Activated CD8-positive, alpha-beta memory T cell treated with anti-CD3 and anti-CD28 coated beads for 1 hour (primary cell): ENCODE measurements at places on chromosomes 12 and 14.

- DNase-seq, result no peak
Observed at GRCh38 chr14:96863986-96864330, 66.8 kb downstream of the VRK1 start.

GRCh38 chr12:31903025-31903424, 56.2 kb upstream of the RESF1 start:
- DNase-seq, result no peak

DNA sequence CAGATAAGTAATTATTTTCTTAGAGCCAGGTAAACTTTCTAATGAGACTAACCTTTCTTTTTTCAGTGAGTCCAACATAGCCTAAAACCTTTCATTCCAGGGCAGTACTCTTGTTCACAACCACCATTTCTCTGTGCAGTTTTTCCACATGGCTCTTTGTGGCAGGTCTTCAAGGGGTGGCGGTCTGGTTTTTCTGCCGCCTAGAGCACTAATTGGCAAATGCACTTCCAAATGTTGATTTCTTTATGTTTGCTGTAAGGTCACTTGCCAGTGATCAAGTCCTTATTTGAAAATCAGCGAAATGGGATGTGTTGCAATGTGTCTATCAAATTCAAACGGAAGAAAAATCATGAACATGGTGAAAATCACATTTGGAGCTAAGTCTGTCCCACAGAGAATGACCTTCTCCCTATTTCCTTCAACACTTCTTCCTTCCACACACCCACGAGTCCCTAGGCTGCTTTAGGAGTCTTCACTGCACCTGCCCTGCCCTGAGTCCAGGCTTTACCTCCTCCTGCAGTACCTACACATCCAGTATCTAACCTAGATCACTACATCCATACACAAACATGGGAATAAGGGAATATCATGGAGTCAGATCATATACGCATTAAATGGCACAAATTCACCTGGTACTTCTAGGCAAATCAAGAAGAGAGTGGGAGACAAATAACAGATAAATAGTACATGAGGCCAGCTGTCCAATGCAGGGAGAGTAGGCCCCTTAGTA, 1.9 kb downstream of the SRGAP1 start:
- no peak for DNase-seq

DNA sequence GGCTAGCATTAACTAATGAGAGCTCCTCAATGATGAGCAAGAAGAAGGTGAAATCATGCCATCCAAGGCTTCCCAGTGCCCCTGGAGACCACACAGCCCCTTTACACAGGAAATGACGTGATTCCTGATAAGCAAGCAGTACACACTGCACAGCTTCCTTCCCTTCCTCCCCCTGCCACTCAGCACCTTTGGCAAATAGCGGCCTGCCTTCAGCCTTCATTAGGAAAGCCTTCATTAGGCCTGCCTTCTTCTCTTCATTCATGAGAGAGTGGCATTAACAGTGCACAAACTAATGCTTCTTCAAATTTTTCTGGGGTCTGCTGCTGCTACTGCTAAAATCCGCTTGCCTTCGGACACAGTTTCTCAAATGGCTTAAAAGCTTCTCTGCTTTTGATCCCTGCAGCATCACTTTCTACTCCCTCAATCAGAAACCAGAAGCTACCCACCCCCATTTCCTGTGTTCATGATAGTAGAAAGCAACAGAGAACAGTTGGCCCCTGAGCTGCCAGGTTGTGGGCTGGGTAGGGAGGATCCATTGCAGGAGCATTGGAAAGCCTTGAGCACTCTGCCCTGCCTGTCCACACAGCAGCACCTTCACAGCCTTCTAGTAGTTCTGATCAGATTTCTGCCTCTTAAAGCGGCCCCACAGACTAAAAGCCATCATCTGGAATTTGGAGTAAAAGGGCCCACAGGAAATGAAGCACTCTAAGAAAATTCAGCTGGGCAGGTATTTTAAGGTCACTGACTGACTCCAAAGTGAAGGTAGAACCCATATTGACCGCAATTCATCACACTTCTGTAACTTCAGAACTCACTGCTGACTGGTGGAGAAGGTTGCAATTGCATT, 103.8 kb upstream of the ETV6 start:
- no peak for DNase-seq
